H7 (cell line): ENCODE measurements at places on chromosomes 1 and 21.

- DNase-seq = no peak
These were observed 16.5 kb upstream of the PKP1 start for GRCh38 chr1:201266774-201267173.

GRCh38 chr1:167860231-167860923 is 53.6 kb downstream of the ADCY10 start:
- no peak for DNase-seq

- DNase-seq = no peak
These were observed 18.6 kb downstream of the ACTL8 start for GRCh38 chr1:17773591-17774326.

GRCh38 chr1:78839704-78840277 is 166.7 kb downstream of the ADGRL4 start:
- DNase-seq = peak; percentile 28

GRCh38 chr1:219330669-219331068 is 157.0 kb downstream of the LYPLAL1 start:
- no peak for DNase-seq

GRCh38 chr1:198876371-198876871 is 237.6 kb downstream of the PTPRC start:
- no peak for DNase-seq

GRCh38 chr1:165679282-165680036 is 18.9 kb downstream of the ALDH9A1 start:
- DNase-seq = no peak

DNA sequence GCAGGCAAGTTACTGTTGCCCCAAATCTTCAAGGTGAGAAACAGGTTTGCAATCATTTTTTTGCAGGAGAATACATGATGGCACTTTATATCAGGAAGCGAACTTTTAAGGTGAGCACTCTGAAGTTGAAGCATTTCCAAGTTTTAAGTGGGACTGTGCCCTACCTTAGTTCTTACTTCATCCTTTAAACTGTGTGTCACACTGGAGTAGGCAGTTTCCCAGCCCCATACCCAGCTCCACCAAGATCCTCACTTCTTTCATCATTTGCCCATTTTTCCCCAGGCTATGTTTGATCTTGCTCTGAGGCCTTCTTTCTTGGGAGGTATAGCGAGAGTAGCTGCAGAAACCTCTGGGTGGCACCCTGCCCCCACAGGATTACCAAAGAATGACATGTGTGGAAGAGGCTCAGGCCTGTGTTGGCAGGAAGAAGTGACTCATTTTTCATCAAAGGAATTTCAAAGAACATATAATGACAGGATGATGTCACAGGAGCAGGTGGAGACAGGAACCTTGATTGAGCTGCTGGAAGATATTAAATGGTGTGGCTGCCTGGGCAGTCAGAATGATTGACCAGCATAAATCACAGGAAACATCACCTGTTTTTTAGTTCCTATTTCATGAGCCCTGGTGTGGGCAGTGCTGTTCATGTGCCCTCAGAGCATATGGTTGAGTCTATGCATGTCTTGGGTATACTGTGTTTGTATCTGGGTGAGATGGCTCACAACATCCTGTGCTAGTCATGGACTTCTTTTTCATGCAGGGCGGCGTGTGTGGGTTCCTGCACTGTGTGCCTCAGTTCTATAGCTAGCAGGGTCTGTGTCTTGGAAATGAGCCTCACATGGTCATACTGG is 20.8 kb upstream of the MACF1 start:
- peak; percentile 51 for DNase-seq

- DNase-seq = no peak
These were observed 50.2 kb downstream of the DENND1B start for GRCh38 chr1:197725044-197725443.

DNA sequence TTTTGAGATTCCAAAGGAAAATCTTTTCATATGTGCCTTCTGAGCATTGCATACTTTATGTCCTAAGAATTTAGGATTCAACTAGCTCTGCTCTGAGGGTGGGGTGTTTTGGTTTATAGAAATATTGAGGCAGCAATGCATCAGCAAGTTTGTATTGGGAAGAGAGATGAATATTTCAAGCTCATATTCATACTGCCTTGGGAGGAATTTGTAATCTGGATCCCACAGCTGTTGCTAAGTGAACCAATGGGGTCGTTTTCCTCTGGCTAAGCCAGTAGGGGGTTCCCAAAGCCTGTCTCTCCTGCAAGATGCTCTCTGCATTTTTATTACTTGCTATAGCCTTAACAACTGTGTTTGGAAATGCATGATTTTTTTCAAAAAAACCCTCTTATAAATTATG is 130.6 kb downstream of the SNX7 start:
- peak; percentile 7 for DNase-seq
